CD4-positive, alpha-beta T cell treated with Interleukin-10 for 1 hour (primary cell): ENCODE measurements at places on chromosomes 7 and 10.
A peak's percentile ranks its signal among the peaks of the same experiment; 100 is the strongest.

- DNase-seq = no peak
Measured at GRCh38 chr7:25240340-25240739, 12.1 kb upstream of the NPVF start.

DNA sequence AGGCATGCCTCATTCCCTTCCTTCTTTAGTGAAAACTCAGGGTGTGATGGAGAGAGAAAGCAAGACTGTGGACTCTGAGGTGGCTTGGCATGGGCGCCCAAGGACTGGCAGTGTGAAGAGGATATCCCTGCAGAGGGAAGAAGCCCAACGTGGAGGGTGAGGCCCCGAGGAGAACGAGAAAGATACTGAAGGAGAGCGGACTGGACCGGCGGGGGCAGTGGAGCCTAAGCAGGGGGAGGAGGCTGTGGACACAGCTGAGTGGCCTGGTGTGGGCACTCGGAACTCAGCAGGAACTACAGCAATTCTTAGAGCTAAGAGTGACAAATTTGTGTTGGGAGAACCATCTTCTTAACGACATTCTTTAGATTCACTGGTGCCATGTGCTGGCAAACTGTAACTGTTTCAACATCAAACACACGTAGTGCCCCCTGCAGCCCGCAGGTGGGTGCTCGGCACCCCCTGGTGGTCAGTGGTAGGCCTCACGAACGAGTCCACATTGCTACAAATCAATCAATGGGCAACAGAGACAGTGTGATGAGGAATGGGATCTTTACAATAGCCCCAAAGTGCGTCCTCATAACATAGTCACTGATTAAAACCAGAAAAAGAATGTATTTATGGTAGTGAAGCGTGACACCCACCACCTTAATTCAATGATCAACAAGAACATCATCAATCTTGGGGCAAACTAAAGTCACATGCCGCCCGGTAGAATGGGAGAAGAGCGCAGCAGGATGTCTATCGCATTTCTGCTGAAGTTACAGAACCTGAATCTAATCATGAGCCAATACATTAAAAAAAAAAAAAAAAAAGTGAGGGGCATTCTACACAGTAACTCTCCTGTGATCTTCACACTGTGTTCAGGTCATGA, 2.0 kb upstream of the SFTPA1 start:
- DNase-seq = peak; percentile 30

GRCh38 chr7:467393-467828, 52.2 kb downstream of the PDGFA start:
- no peak for DNase-seq

DNA sequence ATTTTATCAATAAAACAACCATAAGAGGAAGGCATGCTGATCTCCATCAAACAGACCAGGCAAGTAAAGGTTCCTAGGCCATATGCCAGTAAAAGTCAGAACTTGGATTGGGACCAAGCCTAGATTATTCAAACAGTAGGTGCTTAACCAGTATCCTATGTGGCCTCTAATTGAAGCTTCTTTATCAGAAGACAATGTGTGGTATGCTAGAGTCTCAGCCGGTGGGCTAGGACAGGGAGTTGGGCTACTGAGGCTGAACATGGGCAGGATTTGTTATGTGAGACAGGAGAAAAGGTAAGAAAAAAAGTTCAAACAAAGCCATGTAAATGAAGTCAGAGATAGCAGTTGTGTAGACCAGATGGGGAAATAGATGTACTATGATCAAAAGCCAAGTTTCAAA, 413.7 kb upstream of the GHITM start:
- DNase-seq = no peak

DNA sequence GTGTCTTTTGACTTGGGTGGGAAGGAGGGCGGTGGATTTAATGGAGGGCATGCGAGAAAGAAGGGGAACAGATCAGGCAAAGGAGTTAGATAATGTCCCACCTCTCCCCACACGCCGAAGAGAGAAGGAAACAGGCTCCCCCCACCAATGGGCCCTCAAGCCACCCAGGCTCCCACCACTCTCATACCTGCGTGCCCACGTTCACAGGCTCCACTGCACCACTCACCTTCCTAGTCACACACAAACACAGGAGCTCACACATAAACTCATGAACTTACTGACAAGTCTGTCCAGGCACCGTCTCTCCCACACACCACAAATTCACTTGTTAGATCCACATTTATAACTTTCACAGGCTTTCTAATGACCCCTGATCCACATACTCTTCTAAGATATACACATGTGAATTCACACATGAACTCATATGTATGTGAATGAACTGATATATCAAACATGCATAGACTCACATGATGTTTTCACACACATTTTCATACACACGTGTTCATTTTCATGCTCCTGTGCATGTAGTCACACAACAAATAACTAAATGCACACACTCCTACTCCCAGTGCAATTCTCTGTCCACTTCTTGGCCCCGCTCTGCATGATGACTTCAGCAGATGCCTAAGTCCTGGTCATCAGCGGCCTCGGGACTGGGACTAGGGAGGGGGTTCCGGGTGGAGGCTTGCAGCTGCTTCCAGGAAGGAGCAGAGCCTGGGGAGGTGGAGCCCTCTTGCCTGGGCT, 1.5 kb downstream of the LZTS2 start:
- no peak for DNase-seq

DNA sequence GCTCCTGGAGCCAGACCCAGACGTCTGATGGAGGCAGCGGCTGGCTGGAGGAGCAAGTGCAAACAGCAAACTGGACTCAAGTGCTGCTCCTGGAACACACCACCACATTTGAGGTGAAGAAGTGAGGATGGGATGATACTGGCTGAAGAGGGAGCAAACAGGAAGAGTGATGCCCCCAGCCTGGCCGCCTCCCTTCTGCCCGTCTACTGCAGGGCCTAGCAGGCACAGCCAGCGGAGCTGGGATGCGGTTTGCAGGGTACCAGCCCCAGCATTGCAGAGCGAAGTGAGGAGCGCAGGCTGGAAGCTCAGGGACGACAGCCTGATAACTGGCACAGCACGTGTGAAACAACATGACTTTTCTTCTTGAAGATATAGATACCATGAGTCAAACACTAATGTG, 111.8 kb upstream of the ZNF32 start:
- DNase-seq = no peak

DNA sequence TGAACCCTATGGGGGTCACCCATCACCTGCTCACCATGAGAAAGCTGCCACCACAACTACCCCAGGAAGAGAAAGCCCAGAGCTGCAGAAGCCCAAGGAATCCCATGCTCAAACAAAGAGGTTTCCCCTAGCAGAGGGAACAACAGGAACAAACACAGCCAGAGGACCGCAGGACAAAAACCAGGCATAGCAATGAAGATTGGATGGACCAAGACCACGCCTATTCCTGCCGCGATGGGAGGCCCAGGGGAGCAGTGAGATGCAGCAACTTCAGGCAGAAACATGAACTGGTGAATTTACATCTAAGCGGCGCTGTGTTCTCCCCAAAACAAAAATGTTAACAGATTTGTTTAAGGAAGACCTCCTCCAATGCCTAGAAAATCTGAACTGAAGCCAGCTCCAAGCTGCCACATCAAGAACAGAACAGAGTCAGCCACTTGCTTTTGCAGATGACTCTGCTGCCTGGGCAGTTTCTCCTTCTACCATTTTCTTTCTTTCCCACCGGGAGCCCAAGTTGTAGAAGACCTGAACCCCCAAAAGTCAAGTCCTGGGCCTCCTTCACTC, 134.2 kb upstream of the NEBL start:
- DNase-seq = no peak

DNA sequence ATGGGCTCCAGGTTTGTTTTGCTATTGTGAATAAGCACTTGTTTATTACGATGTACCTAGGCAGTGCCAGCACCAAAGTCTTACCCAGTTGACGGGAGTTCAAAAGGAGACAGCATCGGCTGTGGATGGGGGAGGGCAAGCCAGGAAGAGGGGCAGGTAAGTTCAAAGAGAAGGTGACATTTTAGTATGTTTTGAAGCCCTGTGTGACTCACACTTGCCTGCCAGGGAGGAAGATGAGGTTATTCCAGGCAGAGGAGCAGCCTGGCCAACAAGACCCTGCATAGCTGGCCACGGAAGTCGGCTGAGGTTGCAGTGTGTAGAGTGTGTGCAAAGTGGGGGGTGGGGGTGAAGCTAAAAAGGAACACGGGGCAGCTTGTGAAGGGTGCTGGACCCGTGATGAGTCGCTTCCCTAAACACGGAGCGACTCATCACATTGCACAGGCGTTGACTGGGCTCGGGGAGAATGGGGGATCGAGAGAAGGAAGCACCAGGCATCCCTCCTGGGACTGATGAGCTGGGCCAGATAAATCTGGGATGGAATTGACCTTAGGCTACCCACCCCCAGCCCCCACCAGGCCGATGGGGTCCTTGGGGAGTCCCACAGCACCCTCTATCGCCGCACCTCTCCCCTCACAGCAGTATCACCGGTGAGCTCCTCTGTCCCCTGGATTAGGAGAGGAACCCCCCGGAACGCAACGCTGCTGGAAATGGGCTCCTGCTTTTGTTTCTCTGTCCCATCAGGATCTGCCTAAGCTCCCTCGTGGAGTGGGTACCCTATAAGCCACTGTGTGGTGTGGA, 97.9 kb upstream of the IKZF1 start:
- DNase-seq = peak; percentile 80

DNA sequence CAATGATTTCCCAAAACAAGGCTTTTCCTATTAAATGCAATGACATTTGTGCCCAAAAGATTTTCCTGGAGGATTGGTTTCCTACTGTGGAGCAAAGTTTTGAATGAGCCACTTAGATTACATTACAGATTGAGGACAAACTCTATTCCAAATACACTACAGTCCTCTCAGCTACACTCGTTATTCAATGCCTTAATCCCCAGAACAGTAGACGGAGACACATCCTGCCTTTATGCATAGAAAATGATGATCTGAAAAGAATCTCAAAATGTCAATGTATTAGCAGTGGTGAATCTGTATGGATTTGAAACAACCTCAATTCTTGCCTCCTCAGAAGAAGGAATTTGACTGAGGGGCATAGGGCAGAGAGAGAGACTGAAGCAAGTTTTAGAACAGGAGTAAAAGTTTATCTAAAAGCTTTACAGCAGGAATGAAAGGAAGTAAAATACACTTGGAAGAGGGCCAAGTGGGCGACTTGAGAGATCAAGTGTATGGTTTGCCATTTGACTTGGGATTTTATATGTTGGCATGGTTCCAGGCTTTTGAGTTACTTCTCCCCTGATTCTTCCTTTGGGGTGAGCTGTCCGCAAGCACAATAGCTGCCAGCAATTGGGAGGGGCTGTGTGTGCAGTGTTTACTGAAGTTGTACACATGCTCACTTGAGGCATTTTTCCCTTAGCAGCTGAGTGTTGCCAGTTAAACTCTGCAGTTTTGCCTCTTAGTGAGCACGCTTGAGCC, 891.9 kb upstream of the MBL2 start:
- no peak for DNase-seq

GRCh38 chr7:76377186-76377918, 18.6 kb upstream of the YWHAG start:
- DNase-seq = no peak
